ENCODE measurements at places on chromosomes 7 and 10. TPM values are rescaled to one million over a fixed set of nuclear protein-coding genes. Genes with fewer than 3 reads are reported as not detected.

Gene BCCIP
- 45.2 TPM for total RNA-seq

- DNase-seq: no peak
These were observed 42.0 kb downstream of the PRF1 start for GRCh38 chr10:70560511-70560941.

DNA sequence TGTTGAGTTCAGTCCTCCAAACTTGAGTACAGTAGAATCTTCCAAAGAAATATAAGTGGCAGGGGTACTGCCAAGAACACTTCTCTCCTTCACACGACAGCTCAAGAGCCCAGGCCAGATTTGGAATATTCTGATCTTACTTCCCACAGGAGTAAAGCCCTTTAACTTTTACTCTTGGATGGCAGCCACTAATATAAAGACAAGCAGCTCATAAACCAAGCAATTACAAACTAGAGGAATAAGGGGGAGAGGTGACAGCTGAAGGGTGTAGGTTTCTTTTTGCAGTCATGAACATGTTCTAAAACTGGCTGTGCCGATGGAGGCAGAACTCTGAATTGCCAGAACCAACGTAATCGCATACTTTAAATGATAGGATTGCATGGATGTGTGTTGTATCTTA is 74.8 kb downstream of the SVIL start:
- no peak for DNase-seq

DNA sequence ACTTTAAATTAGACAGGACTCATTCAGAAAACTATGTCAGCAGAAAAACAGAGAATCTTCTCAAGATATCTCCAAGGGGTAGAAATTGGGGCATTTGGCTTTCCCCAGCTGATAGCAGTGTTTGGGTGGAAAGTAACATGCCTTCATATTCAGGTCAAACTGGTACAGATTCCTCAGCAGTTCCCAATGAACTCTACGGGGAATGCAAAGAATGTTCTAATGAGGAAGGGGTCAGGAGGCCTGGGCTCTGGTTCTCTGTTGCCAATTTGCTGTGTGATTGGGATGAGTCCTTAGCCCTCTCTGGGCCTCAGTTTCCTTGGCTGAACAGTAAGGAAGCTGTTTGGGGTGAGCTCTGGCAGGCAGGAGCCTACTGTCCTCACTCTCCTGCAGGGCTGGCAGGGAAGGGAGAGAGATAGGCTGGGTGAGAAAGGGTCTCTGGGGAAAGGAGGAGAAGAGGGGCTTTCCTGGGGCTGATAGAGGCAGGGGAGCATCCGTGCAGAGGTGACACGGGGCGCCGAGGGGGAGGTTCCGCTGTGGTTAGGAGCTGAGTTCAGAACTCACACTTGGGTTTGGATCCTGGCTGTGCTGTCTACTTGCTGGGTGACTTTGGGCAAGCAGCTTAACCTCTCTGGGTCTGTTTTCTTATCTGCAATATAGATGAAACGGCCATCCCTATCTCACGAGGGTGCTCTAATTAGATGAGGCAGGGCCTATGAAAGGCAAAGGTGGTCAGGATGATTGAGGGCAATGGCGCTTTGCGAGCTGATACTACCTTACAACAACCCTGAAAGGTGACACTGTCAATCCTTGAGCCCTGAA is 45.1 kb downstream of the SPOCK2 start:
- DNase-seq: no peak

DNA sequence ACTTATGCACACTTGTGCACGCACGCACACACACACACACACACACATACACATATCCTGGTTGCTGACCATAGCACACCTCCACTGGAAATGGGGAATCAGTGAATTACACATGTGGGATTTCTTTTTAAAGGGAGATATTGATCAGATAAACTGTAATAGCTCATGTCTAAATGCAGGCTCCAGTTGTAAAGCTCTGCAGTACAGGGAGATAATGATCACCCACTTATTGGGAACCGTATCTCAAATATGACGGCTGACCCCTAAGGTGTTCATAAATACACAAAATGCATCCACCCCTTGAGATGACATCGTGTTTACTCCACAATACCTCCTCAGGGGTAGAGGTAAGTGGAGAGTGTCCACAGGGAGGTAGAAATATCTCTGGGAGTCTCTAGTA is 79.2 kb downstream of the PLXNA4 start:
- no peak for DNase-seq

- DNase-seq: no peak
These were observed 117.4 kb upstream of the POM121L12 start for GRCh38 chr7:52917982-52918578.

Gene ALOX5
- total RNA-seq: 101 TPM

Gene DNAJC2
- total RNA-seq: 54.3 TPM

- no peak for DNase-seq
These were observed 7.2 kb downstream of the RGS10 start for GRCh38 chr10:119535305-119535704.

Gene LSM8
- total RNA-seq: 37.7 TPM

- DNase-seq: no peak
These were observed 137.3 kb upstream of the CCDC6 start for GRCh38 chr10:60043561-60044241.

Gene CRYGN
- not detected for total RNA-seq

- no peak for DNase-seq
These were observed 10.4 kb downstream of the KPNA7 start for GRCh38 chr7:99197498-99197897.

DNA sequence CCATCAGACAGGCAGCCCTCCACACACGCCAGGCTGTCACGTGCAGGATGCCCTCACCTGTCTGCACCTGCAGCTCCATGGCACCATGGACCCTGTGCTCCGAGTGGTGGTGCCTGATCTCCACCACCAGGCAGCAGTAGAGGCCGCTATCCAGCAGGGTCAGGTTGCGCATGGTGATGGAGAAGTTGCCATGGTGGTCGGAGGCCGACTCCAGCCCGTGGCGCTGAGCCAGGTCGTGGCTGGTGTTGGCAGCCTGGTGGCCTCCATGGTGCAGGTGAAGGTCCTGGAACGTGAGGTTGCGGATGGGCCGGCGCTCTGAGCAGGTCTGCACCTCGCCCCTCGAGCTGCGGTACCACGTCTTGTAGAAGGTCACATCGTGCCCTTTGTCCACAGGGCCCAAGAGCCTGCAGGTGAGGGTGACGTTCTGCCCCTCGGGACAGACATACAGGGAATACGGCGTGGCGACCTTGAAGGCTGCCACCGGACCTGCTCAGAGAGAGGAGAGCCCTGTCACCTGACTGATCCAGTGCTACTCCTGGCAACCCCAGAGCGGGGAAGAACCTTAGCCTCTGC is 11.7 kb downstream of the VSIR start:
- no peak for DNase-seq

Gene LIPN
- total RNA-seq: not detected

Gene IFIT2
- 3.3 TPM for total RNA-seq

GRCh38 chr10:79438021-79438698 is 7.3 kb downstream of the ZCCHC24 start:
- peak; percentile 20 for DNase-seq
